GM13977 (cell line): ENCODE measurements at places on chromosomes 2 and 18.

DNA sequence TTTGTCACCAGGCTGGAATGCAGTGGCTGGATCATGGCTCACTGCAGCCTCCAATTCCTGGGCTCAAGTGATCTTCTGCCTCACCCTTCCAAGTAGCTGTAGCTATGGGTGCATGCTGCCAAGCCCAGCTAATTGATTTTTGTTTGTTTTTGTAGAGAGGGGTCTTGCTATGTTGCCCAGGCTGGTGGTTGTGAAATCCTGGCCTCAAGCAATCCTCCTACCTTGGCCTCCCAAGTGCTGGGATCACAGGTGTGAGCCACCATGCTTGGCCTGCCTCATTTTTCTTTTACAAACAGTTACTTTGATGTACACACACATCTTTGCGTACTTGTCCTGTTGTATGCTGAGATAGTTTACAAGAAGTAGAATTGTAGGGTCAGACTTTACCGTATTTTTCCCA, 13.1 kb upstream of the ANKRD12 start:
- no peak for DNase-seq

GRCh38 chr2:158969715-158970240, 1.3 kb downstream of the TANC1 start:
- no peak for DNase-seq

GRCh38 chr2:191559569-191559968, 118.4 kb upstream of the NABP1 start:
- DNase-seq = no peak

DNA sequence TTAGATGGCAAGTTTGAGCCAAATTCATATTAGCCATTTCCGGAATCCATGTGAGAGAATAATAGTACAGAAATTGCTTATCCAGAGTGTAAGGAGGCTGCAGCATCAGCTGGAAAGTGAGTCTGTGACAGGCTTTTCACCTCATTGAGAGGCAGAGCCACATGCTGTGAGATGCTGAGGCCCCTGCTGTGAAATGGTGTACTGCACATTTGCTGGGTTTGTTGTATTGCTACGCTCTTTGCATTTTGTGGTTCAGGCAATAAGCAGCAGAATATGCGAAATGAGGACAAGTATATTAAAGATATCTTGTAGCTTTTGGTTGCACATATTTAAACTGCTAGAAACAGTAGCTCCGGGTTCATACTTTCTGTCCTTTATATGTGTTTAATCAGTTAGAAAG, 37.0 kb downstream of the NABP1 start:
- DNase-seq = no peak

- no peak for DNase-seq
Measured at GRCh38 chr2:174059178-174059883, 94.2 kb upstream of the SP3 start.

DNA sequence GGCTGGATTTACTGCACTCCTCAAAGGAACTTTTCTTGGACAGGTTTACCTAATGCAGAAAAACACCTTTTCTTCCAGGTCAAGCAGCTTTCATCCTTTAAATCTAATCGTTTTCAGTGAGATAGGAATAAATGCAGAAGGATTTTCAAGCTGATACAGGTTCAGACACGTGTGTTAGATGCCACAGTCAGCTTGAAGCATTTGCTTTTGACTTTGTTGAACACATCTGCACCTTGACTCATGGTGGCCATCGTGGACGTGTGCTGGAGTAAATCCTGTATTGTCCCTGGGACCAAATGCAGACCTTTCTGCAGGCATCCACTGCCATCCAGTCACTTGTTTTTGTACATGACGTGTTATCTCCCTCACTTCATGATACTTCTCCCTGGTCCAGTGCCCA, 61.9 kb downstream of the KLHL29 start:
- DNase-seq = no peak

- DNase-seq = no peak
Measured at GRCh38 chr2:216516730-216517350, 18.2 kb downstream of the RPL37A start.

- DNase-seq = no peak
Measured at GRCh38 chr2:12803607-12804006, 86.9 kb downstream of the TRIB2 start.

DNA sequence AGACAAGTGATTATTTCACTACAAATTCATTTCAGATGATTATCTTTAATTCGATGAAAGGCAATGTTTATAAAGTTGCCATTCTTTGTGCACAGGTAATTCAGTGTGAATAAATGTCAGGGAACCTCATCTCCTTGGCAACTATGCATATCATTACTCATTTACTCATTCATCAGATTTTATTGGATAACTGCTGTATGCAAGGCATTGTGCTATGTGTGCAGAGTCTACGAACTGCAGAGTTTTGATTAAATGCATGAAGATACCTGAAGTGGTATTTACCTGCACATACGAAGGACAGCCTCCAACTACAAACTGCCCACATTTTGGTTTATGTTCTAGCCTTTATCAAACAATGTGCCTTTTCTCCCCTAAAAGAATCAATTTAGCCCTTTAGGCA, 3.5 kb downstream of the RND3 start:
- DNase-seq = no peak

GRCh38 chr2:45269149-45269793, 260.0 kb upstream of the SIX2 start:
- no peak for DNase-seq

GRCh38 chr2:22215517-22215916, 1091.7 kb downstream of the TDRD15 start:
- no peak for DNase-seq

DNA sequence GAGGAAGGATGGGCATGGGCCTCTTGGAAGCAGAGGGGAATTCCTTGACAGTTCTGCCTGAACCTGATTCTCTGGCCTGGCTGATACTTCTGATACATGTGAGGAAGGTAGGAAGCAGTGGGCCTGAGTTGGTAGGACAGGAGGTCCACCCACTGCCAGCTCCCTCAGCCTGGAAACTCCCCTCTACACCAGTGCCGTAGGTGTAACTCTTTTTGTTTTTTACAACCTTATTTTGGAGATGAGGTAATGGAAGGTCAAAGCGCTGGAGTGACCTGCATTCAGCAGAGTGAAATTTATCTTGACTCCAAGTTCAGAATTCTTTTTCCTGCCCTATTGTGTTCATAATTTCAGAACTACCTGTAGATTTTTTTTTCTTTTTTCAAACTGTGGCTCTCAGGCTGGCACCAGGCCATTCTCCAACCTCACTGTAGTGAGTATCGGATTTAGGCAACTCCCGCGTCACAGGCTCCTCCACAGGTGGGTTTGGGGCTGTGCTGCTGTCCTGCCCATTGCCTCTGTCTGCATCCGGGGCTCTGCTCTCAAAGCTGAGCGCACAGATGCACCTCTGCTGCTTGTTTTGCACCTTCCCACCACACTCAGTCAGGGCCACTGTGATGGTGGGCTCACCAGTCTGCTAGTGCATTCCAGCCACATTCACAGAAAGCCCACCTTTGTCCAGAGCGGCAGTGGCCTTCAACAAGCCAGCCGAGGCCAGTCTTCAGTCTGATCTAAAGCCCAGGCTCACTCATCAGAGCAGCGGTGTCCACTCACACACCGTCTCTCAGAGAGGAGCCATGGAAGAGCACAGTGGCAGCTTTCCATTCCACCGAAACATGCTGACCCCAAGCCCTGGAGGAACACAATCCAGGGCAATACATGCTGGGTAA, 87.2 kb downstream of the UXS1 start:
- peak; percentile 49 for DNase-seq

- DNase-seq = peak; percentile 85
Measured at GRCh38 chr2:74250189-74250631, 51.8 kb downstream of the MTHFD2 start.

DNA sequence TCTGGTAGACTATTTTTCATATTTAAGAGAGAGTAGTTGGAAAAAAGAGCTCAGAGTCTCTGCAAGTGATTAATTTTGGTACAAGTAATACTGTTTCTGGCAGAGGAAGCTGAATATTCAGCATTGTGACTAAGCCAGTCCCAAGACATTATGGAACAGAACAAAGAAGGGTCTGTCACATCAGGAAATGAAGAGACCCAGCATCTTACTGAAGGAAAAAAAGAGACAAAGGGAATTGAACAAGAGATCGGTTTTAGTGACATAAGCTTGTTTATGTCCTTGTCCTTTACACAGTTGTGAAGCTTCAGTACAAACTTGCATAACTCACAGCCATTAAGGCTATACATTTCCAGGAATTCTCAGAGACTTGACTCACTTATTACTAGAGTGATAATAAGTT, 568.5 kb upstream of the SLC8A1 start:
- DNase-seq = no peak

GRCh38 chr2:237833546-237833945, 25.9 kb upstream of the RAMP1 start:
- DNase-seq = no peak

DNA sequence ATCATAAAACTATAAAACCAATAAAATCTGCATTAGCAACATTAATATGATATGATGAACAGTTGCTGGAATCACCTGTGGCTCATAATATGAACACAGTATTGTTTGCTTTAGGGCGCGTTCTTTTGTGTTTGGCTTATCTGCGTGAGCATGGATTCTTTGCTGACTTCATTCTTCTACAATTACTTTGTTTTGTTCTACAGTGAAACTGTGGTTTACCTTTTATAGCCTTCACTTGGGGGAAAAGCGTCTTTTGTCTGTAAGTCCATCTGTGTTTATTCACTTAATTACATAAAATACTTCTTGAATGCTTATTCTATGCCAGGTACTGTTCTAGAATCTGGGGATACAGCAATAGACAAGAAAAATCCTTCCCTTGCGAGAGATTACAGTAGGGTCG, 74.0 kb upstream of the SEC11C start:
- DNase-seq = no peak

- DNase-seq = no peak
Measured at GRCh38 chr2:181308766-181309515, 148.2 kb upstream of the ITGA4 start.

- DNase-seq = no peak
Measured at GRCh38 chr2:196681510-196681909, 42.0 kb downstream of the CCDC150 start.

DNA sequence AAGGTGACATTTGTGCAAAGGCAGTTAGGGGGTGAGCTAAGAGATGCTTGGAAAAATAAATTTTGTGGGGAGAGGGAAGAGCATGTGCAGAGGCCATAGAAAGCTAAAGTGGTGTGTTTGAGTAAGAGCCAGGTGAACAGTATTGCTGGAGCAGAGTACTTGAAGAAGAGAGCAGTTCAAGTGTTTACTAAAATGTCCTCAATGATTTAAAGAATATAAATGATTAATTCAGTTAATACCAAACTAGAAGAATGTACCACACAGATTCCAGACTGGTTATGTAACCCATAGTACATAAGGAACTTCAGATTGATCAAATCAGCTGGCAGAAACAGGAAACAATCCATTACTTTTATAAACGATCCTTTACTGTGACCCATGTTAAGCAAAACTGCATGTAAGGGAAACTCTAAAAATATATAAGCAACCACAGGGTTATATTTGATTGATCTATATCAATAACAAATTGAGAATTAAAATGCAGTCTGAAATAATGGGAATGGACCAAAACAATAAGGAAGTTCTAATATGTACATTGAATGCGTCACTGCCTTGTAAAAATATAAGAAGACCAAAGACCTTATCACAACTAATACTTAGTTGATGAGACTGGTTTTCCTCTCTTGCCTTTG, 76.9 kb downstream of the LDAH start:
- DNase-seq = no peak

GRCh38 chr18:80191907-80192652, 55.2 kb downstream of the PARD6G start:
- peak; percentile 23 for DNase-seq

DNA sequence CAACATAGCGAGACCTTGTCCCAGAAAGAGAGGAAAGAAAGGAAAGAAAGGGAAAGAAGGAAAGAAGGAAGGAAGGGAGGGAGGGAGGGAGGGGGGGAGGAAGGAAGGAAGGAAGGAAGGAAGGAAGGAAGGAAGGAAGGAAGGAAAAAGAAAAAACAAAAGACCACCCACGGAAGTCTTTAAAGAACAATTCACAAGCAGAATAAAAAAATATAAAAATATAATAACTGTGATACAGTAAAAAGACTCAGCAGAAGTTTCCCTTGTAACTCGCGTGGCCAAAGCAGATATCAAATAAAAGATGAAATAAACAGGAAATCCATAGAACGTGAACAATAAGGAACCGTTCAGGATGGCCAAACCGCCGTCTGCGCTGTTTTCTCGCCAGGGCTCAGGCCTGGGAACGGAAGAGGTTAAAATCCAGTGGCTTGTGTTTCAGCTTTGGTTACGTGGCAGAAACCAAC, 1.2 kb upstream of the SLC1A4 start:
- DNase-seq = no peak

DNA sequence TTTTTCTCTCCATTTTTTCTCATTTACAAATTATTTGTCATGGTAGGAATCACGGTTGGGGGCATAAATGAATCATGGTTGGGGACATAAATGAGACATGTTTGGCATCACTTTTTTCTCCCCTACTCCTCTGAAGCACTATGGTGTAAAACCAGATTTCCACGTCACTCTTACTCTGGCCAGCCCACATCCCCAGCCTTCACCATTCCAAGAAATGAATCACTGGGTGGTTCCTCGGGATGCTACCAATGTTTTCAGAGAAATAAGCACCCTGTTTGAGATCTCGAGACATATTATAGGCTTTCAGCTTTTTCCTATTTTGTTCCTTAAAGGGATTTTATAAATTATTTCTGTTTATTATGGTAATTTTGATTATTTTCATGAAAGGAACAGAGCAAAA, 155.0 kb upstream of the SLC8A1 start:
- no peak for DNase-seq

DNA sequence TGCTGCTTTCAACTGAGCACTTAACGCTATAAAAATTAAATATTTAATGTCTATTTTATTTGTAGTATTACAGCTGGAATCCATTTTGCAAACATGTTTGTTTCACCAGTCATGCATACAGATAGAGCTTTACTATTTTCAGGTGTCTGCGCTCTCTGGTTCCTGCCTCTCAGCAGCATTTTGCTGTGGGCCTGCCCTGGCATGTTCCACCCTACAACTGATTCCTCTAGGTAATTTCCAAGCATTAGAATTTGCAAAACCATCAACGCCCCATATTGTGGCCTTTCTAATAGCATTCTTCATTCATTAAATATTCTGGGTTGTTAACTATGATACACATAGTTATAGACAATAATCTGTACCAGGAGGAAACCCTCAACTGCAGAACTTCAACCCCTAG, 266.4 kb upstream of the DLGAP1 start:
- no peak for DNase-seq

- DNase-seq = no peak
Measured at GRCh38 chr18:70355620-70356385, 67.0 kb downstream of the SOCS6 start.
